NCI-H1092 (cell line): ENCODE measurements at places on chromosomes 2 and 18.
A peak's percentile ranks its signal among the peaks of the same experiment; 100 is the strongest.

DNA sequence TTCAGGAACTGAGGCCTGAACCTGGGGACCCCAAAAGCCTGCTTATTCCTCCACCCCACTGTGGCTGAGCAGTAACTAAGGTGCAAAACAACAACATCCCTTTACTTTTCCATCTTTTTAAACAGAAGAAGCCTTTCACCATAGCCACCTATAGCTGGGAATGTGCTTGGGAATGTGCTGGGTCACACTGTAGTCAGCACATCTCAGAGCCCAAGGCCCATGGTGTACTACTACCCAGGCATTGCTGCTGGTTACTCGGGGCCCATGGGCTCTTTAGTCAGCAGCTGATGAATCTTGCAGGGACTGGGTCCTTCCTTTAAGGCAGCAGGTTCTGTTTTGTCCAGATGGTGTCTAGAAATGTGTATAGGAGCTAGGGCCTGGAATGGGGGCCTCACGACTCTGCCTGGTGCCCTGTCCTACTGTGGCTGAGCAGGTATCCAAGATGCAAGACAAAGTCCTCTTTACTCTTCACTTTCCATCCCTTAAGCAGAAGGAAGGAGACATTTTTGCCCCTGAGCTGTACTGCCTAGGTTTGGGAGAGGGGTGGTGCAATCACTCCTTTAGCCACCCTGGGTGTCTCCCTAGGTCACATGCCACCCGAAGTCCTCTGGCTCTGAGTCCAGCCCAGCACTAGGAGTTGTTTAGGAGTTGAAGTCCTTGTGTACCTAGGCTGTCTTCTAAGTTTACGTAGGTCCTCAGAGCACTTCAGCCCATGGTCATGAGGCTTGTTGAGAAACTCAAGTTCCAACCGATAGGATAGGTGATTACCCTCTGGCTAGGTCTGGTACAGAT, 70.1 kb downstream of the OXER1 start:
- no peak for DNase-seq

DNA sequence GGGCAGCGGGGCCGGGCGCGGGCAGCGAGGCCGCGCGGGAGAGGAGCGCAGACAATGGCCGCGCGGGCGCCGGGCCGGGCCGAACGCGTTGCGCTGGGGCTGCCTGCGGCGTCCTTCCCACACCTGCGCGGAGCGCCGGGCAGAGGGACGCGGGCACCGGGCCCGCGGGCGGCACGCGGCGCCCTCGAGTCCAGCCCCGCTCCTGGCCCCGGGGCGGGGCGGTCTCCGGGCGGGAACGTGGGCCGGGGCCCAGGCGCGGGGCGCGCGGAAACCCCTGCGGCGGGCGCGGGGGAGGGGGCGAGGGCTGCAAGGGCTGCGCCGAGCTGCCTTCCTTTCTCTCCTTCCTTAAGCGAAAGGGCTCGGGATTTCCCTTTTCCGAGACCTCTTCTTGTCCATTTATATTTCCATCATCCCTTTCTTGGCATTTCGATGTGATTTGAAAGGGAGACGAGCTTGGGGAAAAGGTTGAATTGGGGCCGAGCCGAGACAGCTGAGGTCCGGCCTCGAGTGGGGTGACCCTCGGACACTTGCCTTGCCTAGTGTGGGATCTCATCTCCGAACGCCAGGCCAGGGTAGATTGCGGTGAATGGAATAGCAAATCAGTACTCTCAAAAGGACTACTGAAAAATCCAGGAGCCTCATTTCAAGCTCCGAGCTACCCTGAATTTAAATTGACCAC, 676 bp downstream of the KLHL23 start:
- DNase-seq, result peak; percentile 2

DNA sequence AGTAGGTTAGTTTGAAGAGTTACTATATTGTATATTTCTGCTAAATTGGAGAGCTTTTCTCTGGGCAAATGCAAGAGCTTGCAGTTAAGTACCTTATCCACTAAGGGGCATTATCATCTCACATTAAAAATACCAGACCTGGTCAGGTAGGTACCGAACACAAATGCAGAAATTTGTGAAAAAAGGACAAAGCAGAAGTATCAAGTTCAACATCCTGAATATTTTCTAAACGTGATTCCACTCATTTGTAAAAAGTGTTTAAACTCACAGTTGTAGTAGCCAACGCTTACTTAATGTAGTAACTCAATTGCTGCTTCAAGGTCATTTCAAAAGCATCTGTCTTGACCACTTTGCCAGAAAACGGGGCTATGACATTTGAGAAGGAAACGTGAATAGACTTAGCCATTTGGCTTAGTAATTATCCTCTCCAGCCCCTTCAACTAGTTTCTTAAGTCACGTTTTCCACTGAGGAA, 52.1 kb downstream of the CYRIA start:
- no peak for DNase-seq

DNA sequence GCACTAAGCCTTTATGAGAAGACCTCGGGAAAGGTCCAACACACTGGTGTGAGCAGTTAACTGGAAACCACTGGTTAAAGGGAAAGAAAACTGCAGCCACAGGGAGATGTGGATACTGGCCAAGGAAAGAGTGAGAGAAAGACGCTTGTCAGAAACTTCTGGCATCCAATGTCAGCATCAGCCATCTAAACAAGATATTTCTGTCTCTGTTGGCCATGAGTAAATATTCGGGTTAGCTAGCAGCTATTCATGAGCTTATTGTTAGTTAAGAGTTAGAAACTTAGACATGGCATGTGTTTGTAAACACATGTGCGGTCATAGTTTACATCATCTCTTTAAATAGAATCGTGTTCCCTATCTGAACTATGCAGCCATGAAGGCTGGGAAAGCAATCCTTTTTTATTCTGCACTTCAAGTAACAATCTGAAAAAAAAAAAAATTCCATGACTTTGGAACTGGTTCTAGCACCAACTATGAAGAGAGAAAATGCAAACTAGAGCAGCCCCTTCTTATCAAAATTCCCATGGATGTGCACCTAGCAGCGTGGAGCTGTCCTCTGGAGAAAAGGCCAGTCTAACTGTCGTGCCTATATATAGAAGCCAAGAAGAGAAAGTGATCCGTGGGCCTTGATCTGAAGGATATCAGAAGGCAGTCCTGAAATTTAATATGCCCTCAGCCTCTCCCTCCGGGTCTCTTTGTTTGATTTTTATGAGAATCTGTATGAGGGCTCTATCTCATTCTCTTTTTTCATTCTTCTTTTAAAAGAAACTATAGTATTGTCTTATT, 84.0 kb upstream of the RFX8 start:
- no peak for DNase-seq

DNA sequence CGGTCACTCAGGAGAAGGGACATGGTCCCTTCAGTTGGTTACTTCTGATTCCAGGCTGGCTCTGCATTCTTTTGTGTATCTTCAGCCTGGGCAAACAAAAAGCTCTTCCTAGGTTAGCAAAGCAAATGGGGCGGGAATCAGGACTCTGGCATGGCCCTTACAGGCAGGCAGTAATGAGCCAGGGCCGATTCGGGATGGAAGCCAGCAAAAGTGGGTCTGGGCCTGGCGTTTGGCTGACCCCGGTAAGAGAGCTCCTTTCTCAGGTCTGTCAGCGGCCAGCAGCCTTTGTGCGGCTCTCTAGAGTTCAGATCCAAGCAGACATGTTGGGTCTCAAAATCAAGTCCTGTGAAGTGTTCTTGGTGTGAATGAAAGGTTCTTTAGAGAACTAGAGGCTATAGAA, 81.5 kb upstream of the EML6 start:
- no peak for DNase-seq

GRCh38 chr2:88709181-88709631, 17.7 kb downstream of the RPIA start:
- no peak for DNase-seq

DNA sequence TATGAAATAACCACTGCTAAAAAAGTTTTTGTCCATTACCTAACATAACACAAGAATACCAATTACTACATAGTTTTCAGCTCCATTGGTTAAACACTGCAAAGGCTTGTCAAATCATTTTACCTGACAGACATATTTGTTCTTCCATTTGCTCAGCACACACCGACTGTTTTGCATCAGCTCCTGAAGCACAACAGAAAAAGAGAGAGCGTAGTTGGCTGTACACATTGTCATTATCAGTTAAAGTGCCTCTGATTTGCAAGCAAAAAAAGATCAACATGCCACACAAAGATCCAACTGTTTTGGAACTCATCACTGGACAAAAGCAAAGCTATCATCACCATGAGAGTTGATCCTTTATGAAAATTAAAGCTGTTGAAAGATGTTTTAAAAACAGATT, 103.8 kb downstream of the WDPCP start:
- DNase-seq, result no peak

GRCh38 chr2:85681372-85681763, 12.8 kb upstream of the GNLY start:
- DNase-seq, result no peak

- DNase-seq, result no peak
Measured at GRCh38 chr18:10442551-10442971, 11.9 kb upstream of the APCDD1 start.

- DNase-seq, result no peak
Measured at GRCh38 chr2:29761278-29761677, 160.1 kb downstream of the ALK start.

DNA sequence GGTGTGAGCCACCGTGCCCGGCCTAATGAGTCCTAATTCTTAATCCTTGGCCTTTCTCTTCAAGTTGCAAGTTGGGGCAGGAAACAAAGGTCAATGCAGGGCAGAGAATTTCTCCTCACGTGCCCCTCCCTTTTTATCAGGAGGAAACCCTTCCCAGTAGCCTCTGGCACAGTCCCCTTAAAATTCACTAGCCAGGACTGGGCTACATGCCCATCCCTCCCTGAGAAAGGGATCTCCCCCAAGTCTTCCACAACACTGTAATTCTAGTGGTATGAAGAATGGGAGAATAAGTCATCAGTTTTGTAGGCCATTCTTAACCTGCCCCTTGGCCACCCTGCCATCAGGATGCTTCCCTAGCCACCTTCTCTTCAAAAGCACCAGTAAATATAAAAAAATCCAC, 42.2 kb downstream of the ARID5A start:
- DNase-seq, result no peak

GRCh38 chr2:20707601-20708000, 40.7 kb downstream of the GDF7 start:
- DNase-seq, result no peak

DNA sequence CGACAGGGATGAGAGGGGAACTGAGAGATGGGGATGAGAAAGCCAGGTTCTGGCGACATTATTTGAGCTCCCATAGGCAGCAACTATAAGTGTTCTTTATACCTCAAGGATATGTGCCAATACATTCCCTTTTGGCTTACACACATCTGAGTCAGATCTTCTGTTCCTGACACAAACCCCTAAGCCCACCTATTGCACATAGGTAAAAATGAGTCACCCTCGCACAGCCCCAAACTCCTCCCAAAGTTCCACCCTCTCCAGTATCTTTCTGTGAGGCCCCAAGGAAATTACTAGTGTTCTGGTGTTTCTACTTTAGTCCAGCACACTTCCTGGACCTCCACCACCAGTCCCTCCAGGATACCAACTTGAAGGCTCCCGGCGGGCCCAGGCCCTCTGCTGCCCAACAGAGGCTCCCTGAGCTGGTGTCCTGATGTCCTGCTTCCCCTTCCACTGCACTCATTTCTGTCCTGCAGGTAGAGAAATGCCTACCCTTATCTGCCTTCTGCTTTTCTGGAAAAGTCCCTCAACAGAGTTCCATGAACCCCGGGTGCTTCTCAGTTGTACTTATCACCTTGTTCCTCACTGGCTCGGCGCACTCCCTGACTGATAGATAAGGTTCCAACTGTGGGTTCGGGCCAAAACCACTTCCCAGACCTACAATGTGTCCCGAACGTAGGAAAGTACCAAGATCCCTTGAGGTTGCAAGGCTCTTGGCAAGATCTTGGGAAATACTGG, 125.5 kb downstream of the EN1 start:
- no peak for DNase-seq

GRCh38 chr2:86338778-86339295, 1.4 kb upstream of the REEP1 start:
- DNase-seq, result no peak

- no peak for DNase-seq
Measured at GRCh38 chr2:46297546-46298271, 502 bp downstream of the EPAS1 start.

DNA sequence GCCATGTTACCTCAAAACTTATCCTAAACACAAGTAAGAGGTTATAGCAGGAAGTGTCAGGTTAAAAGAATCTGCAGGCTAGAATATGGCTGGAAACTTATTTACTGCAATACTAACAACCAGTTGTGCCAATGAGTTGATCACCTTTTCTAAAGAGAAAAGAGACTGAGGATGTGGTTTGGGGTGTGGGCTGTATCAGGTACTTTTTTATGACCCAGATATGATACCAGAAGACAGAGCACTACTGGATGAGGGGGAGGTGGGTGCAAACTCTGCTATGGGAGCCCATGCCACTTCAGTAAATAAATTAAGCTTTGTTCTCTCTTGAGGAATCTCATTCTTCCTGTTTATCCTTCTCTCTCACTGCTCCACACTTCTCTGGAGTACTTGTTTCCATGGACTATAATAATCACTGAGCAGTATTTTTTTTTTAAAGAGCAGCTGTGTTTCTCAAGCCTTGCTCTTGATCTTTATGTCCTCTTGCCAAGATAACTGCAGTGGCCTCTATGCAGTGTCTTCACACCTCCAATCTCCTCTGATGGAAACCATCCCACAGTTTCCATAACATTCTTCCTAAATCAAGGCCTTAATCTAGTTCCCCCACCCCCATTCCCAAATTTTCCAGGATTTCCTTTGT, 51.2 kb upstream of the NOSTRIN start:
- no peak for DNase-seq
